Fibroblast of the aortic adventitia (primary cell): ENCODE measurements at places on chromosomes 5 and 9. TPM values are rescaled to one million over a fixed set of nuclear protein-coding genes. Genes with fewer than 3 reads are reported as not detected.

NUDCD2 gene
- 8.5 and 9.1 TPM in 2 replicates for total RNA-seq

BARHL1 gene
- total RNA-seq = not detected in 2 replicates

SPAG8 gene
- 0.81 and 3.3 TPM in 2 replicates for total RNA-seq

NRG2 gene
- total RNA-seq = 0.36 TPM in 1 of 2 replicates, not detected in the other

LHFPL2 gene
- total RNA-seq = 42.8 and 81.2 TPM in 2 replicates

PDLIM4 gene
- 37.3 and 41.8 TPM in 2 replicates for total RNA-seq

RNF208 gene
- total RNA-seq = 0.45 TPM in 1 of 2 replicates, not detected in the other

INPP5E gene
- total RNA-seq = 11.9 and 12.5 TPM in 2 replicates

MRPL36 gene
- total RNA-seq = 3.8 and 47.9 TPM in 2 replicates

SWI5 gene
- total RNA-seq = 21.5 and 35.2 TPM in 2 replicates

GABRA6 gene
- not detected in 2 replicates for total RNA-seq

IL31RA gene
- 0.72 and 0.74 TPM in 2 replicates for total RNA-seq

LCN9 gene
- not detected in 2 replicates for total RNA-seq

UBQLN1 gene
- total RNA-seq = 33.2 and 112 TPM in 2 replicates

THBS4 gene
- 0.90 and 1.5 TPM in 2 replicates for total RNA-seq

TLX3 gene
- total RNA-seq = not detected in 2 replicates

NNT gene
- total RNA-seq = 54.2 and 80.3 TPM in 2 replicates

MYMK gene
- total RNA-seq = not detected in 2 replicates

CYSRT1 gene
- total RNA-seq = 0.36 and 0.49 TPM in 2 replicates

GPR150 gene
- 0.27 and 0.98 TPM in 2 replicates for total RNA-seq

MZB1 gene
- 0.18 TPM in 1 of 2 replicates, not detected in the other for total RNA-seq

MEGF10 gene
- not detected in 2 replicates for total RNA-seq

SPATA31D4 gene
- total RNA-seq = not detected in 2 replicates

IQGAP2 gene
- 1.2 and 2.5 TPM in 2 replicates for total RNA-seq

LEAP2 gene
- total RNA-seq = 0.18 and 0.74 TPM in 2 replicates

FOXD1 gene
- total RNA-seq = 0.74 and 4.2 TPM in 2 replicates

ADGRV1 gene
- total RNA-seq = 0.18 and 0.25 TPM in 2 replicates

BICD2 gene
- 24.4 and 39.7 TPM in 2 replicates for total RNA-seq

TNFSF15 gene
- total RNA-seq = 0.41 and 2.4 TPM in 2 replicates

NFX1 gene
- 27.5 and 37.2 TPM in 2 replicates for total RNA-seq

CDH6 gene
- total RNA-seq = 7.4 and 103 TPM in 2 replicates

C5orf52 gene
- total RNA-seq = not detected in 2 replicates

PCDHB5 gene
- 0.45 and 0.57 TPM in 2 replicates for total RNA-seq

SPATA31A3 gene
- total RNA-seq = not detected in 2 replicates

SOHLH1 gene
- not detected in 2 replicates for total RNA-seq

FRMD3 gene
- 2.0 and 4.8 TPM in 2 replicates for total RNA-seq

ANKRD31 gene
- 0.16 and 0.18 TPM in 2 replicates for total RNA-seq

SEMA6A gene
- total RNA-seq = 0.36 and 0.41 TPM in 2 replicates

CDH12 gene
- total RNA-seq = 0.09 TPM in 1 of 2 replicates, not detected in the other

TAF11L10 gene
- not detected in 2 replicates for total RNA-seq

PTGDS gene
- 27.6 and 32.8 TPM in 2 replicates for total RNA-seq

MRPL22 gene
- total RNA-seq = 4.6 and 21.5 TPM in 2 replicates

S100Z gene
- total RNA-seq = not detected in 2 replicates

ZNF879 gene
- total RNA-seq = 3.9 and 5.2 TPM in 2 replicates

ZMAT2 gene
- 37.2 and 118 TPM in 2 replicates for total RNA-seq

EQTN gene
- total RNA-seq = not detected in 2 replicates

NUTM2F gene
- total RNA-seq = not detected in 2 replicates

KCNV2 gene
- not detected in 2 replicates for total RNA-seq

AQP7 gene
- total RNA-seq = 0.09 TPM in 1 of 2 replicates, not detected in the other

FGF1 gene
- 1.2 and 3.4 TPM in 2 replicates for total RNA-seq
